Stimulated activated naive CD8-positive, alpha-beta T cell treated with anti-CD3 and anti-CD28 coated beads, Interleukin-15, amount 100 ng/mL, for 72 hours (primary cell): ENCODE measurements at places on chromosomes 3 and 15.

- DNase-seq: no peak
Observed at GRCh38 chr3:125152951-125153350, 59.6 kb downstream of the SLC12A8 start.

GRCh38 chr3:48738926-48739616 lies 22.1 kb upstream of the IP6K2 start:
- no peak for DNase-seq

- DNase-seq: no peak
Observed at GRCh38 chr15:92473756-92474155, 80.1 kb downstream of the ST8SIA2 start.

DNA sequence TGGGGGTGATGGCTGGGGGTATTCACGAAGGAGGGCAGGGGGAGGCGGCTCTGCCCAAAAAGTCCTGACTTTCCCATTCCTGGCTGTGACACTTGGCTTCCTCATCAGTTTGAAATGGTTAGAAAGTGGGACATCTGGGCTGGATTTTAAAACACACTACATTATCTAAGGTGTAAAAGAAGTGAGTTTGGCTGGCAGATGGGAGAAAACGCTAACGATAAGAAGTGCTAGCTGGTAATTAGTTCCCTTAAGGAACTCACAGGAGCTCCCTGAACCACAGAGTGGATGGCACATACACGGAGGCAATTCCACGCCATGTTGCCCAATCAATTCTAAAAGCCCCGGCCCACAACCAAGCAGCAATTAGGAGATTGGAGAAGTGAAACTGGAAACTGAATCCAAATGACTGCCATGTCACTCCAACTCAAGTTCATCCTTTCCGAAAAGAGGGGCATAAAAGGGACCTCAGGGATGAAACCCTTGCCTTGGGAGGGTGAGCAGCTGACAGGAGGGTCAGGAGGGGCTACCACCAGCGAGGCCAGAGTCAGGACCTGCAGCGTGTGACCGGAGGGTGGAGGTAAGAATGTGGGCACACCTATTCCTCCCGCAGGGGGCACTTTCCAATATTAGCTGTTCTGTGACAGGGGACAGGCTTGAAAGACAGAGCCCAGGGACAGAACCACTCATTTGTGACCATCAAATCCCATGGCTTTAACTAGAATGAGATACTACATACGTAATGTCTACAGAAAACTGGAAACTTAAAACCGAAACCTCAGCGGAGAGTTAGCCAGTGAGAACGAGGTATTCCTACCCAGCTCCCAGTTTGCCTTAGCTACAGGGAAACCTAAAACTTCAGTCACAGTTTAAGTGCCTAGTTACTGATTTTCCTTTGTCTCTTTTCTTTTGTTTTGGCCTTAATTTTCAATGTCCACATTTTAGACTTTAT lies 95.3 kb upstream of the OXTR start:
- no peak for DNase-seq

DNA sequence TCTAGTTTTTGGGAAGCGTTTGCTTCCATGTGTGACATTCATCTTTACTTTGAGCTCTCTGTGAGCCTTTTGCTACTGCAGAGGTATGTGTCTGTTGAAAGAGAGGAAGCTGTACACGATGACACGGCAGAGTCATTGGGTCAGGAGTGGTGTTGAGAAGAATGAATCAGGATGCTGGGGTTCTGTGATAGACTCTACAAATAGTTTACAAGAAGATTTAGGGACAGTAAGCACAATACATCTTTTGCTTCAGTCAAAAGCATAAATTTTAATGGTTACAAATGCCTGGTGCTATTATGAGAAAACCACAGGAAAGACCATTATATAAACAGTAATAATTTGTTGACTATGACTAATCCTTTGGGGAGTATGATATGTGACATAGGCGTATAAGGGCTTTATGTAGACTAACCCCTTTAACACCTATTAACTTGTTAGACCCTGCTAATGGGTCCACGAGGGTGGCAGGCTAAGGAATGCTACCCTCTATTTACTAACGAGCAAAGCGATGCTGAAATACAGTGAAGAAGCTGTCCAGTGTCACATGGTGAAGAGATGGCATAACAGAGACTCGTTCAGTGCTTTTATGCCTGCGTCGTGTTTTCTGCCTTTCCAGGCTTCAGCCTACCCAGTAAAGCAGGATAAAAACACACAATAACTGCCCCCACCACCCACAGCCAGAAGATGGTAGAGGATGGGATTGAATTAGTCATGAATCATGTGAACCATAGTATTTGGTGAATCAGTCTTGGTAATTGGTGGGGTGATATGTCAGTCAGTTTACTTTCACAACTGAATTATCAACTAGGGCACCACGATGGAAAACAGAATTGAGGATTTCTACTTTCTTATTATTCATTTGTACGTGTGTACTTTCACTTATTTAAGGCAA lies 118.8 kb downstream of the LPP start:
- DNase-seq: no peak

DNA sequence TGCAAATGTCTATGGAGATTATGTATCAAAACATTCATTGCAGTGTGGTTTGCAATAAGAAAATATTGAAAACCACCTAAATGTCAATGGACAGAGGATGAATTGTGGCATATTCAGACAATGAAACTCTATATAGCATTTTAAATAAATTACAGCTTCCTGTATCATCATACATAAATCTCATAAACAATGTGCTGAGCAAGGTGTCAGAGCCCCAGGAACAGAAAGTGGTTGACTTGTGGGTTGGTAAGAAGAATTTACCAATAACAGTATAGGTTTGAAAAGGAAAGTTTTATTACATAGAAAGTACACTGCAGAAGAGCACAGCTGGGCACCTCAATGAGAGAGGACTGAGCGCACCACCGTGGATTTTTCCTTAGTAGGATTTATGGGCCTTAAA lies 75.2 kb downstream of the ZMAT3 start:
- DNase-seq: no peak

- DNase-seq: no peak
Observed at GRCh38 chr3:153254361-153254760, 92.3 kb downstream of the RAP2B start.

GRCh38 chr15:38128341-38128781 lies 124.3 kb upstream of the SPRED1 start:
- DNase-seq: no peak

- DNase-seq: no peak
Observed at GRCh38 chr3:98806521-98806920, 43.4 kb downstream of the ST3GAL6 start.

DNA sequence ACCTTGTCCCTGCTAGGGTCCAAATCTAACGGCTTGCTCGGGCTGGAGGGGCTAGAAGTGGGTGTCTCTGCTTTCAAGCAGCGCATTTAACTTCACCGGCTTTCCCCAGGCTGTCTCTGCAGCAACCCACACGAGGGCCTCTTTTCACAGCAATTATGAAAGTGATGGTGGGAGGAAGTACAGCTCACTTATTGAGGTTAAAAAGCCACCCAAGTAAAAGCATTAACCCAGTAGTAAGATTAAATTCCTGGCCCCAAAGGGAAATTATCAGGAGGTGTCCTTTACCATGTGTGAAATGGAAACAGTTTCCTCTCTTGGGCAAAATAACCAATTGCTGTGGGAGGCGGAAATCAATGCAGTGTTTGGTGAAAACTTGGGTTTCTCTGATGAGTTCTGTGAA lies 41.1 kb downstream of the NGRN start:
- DNase-seq: peak; percentile 44

GRCh38 chr15:77784361-77785292 lies 151.9 kb upstream of the LINGO1 start:
- DNase-seq: no peak

GRCh38 chr3:150582620-150583019 lies 20.5 kb upstream of the SELENOT start:
- DNase-seq: no peak
